Activated CD8-positive, alpha-beta T cell treated with anti-CD3 and anti-CD28 coated beads, Interleukin-2, amount 10 ng/mL, durations not matched to agents 7 days and 5 days (primary cell): ENCODE measurements at places on chromosomes 7 and 10.

DNA sequence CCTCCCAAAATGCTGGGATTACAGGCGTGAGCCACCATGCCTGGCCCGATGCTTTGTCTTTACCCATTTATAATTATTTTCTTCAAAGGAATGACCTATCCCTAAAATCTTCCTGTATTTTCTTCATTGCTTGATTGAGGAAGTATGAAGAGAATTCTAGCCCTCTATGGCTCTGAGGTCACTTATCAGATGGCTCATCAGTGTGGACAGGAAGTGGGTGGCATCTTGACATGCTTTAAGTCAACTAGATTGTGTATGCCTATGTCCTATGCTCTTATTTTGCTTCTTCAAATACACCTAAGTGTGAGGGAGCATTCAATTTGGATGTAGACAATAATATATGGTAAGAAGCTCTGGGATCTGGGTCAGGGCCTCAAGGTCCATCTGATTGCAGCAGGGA is 1020.5 kb downstream of the LRMDA start:
- no peak for DNase-seq

- DNase-seq, result no peak
Observed at GRCh38 chr10:60778971-60779796, 906 bp downstream of the CDK1 start.

GRCh38 chr7:28984631-28985030 is 26.5 kb upstream of the TRIL start:
- no peak for DNase-seq

- DNase-seq, result no peak
Observed at GRCh38 chr10:3750854-3751253, 34.2 kb downstream of the KLF6 start.
